EL (cell line): ENCODE measurements at places on chromosomes 11 and 22.

GRCh38 chr22:23781511-23782183 is 5.1 kb upstream of the SMARCB1 start:
- peak; percentile 93 for DNase-seq

DNA sequence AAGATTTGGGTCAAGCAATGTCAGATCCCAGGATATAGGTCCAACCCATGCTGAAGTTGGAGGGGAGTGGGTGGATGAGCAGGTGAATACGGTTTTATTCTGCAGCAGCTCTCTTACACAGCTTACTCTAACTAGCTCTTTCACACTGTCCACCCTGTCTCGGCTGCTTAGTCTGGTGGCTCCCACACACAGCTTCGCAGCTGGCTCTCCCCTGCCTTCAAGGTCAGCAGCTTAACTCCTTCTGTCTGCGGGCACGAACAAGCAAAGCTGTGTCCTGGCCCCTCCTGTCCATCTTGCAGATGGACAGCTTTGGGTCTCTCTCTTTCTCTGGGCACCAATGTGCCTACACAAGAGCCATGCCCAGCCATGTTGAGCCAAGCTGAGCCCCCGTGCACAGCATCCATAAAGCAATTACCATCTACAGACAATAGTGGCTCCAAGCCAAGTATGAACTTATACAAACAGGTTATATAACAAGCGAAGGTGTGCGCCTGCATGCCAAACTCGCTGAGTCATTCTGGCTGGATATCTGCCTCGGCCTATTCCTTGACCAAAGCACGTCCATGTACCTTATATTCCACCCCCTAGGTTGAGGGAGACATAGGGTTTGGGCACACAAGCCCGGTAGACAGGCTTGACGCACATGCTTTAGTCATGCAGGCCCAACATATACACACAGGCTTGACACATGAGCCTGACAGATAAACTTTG is 1307.8 kb upstream of the RAG2 start:
- DNase-seq = no peak

- DNase-seq = no peak
These were observed 134.9 kb downstream of the METTL15 start for GRCh38 chr11:28243061-28243460.

GRCh38 chr11:394034-394857 is at the start of gene PKP3:
TSS of gene PKP3 (plus strand) at chr11:394209. CDS start at chr11:394293, 84 bp downstream.
- peak; percentile 85 for DNase-seq

DNA sequence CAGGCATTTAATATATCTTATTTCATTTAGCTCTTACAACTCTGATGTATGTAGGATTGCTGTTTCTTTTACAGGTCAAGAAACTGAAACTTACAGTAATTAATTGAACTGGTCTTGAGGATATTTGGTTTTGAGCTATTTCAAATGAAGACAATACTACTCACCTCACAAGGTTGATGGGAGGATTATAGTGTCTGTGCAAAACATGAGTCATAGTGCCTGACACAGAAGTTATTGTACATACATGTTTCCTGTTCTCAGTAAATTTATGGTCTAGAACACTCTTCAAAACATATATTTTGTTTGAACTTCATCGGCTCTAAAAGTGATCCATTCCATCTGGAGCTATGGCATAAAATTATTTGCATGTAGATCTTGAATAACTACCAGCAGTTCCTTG is 61.9 kb downstream of the CECR2 start:
- no peak for DNase-seq

- DNase-seq = no peak
These were observed 10.7 kb upstream of the FAM83F start for GRCh38 chr22:39984006-39984405.

- no peak for DNase-seq
These were observed 1292.1 kb downstream of the TBC1D22A start for GRCh38 chr22:48054596-48054995.

- peak; percentile 25 for DNase-seq
These were observed 37.9 kb upstream of the PRR5 start for GRCh38 chr22:44664149-44664548.

GRCh38 chr11:124195189-124195734 is 12.1 kb downstream of the OR10D3 start:
- peak; percentile 55 for DNase-seq

DNA sequence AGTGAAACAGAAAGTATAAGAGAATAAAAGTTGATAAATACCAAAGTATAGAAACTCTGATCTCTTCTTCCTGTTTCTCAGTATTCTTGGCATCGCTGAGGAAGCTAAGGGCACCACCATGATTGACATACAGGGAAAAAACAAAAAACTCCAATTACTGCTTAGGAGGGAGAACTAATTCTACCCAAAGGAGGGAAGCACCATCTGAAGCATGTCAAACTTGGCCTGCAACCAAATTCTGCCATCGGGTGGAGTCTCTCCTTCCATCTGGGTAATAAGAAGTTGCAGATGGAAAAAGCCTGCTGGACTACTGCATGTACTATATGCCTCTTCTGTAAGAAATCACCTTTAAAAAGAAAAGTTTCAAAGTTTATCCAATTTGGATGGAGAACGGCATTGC is 30.5 kb upstream of the PPP2R1B start:
- DNase-seq = no peak

DNA sequence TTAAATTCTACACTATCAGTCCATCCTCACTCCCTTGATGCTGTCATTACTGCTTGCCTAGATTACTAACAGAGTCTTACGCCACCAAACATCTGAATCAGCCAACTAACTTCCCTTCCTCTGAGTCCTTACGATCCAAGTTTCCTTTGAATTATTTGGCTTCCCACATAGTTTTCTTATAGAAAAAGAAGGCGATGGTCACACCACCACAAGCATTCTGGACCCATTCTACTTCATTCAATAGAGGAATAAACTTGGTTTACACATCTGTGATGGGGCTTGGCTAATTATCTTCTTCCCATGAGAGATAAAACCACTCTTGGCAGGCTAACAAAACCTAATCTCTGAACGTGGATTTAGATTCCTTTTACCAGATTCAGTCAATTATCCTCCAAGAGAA is 35.0 kb downstream of the INTS4 start:
- DNase-seq = no peak

- DNase-seq = peak; percentile 69
These were observed 16.9 kb upstream of the SPTY2D1 start for GRCh38 chr11:18650859-18651557.

- DNase-seq = no peak
These were observed 30.2 kb downstream of the LRP5 start for GRCh38 chr11:68342459-68343158.

GRCh38 chr22:37260155-37260795 is 16.2 kb upstream of the RAC2 start:
- DNase-seq = no peak

DNA sequence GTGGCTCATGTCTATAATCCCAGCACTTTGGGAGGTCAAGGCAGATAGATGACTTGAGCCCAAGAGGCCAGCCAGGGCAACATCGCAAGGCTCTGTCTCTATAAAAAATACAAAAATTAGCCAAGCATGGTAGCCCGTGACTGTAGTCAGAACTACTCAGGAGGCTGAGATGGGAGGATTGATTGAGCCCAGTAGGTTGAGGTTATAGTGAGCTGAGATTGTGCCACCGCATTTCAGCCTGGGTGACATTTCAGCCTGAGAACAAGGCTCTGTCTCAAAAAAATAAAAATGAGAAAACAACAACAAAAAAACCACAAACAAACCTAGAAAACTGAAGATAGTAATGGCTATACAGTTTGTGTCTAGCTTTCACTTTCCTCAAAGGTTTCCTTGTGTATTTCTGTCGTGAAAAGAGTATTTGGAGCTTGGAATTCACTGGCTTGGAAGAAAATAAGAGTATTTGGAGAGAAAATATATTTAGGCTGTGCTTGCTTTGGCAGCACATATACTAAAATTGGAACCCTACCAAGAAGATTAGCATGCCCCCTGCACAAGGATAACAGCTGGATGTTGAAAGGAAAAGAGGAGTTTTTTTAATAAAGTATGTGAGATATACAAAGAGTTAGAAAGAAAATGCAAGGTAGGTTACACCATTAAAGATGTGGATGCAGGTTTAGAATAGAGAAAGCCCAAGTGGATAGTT is 3.9 kb upstream of the BIRC3 start:
- no peak for DNase-seq

- DNase-seq = no peak
These were observed 31.6 kb upstream of the SHANK2 start for GRCh38 chr11:71283971-71284441.

DNA sequence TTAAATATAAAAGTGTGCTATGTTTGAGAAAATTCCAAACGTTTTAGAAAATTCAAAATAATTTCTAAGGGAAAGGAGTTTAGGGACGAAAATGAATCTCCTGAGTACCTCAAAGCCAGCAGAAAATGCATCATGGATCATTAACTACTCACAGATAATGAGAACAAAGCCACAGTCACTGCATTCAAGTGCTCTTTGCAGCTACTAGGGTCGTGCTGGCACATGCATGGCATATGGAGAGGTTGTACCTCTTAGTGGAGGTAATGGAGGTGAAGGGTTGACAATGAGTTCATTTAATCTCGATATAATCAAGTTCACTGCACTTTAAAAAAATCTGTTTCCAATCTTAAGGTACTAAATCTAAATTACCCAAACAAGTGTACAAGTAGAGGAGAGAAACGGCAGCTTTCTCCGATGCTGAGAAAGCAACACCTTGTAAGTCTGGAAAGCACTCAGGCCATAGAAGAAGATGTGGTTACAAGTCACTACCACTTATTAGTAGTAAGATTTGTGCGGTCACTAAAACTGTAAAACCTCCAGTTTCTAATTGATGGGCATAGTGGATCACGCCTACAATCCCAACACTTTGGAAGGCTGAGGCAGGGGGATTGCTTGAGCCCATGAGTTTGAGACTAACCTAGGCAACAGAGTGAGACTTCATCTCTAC is 261.1 kb upstream of the ANO3 start:
- no peak for DNase-seq

GRCh38 chr11:2083411-2083810 is 55.8 kb downstream of the IGF2 start:
- DNase-seq = no peak

DNA sequence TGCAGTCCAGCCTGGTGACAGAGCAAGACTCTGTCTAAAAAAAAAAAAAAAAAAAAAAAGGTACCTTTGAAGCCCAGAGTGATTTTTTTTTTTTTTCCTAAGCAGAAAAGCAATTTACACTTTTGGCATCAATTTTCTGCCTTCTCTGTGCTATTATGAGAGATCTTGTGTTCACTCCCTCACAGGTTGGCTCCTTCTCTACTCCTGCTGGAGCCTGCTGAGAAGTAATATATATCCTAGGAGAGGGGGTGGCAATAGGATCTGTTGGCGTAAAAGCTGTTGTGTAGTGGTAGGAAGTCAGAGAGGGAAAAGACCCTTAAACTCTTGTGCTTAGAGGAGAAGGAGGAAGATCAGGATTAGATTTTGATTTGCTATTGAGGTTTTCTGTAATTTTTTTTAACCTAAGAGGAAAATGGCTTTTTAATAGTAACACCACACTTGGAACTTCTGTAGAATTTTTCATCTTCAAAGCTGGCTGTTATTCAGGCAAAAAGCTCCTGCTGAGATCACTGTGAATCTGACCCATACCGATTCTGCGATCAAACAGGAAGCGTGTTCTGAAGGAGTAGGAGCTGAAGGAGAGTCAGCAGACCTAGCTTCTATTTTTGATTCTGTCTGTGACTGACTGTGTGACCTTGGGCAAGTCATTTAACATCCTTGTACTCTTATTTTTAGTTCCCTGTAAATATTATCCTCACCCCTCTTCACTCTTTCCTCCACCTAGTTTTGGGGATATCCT is 77.7 kb downstream of the TRIM44 start:
- no peak for DNase-seq

- no peak for DNase-seq
These were observed 17.9 kb upstream of the BBOX1 start for GRCh38 chr11:27022659-27023251.

- no peak for DNase-seq
These were observed 27.6 kb downstream of the PLA2G6 start for GRCh38 chr22:38153821-38154562.

DNA sequence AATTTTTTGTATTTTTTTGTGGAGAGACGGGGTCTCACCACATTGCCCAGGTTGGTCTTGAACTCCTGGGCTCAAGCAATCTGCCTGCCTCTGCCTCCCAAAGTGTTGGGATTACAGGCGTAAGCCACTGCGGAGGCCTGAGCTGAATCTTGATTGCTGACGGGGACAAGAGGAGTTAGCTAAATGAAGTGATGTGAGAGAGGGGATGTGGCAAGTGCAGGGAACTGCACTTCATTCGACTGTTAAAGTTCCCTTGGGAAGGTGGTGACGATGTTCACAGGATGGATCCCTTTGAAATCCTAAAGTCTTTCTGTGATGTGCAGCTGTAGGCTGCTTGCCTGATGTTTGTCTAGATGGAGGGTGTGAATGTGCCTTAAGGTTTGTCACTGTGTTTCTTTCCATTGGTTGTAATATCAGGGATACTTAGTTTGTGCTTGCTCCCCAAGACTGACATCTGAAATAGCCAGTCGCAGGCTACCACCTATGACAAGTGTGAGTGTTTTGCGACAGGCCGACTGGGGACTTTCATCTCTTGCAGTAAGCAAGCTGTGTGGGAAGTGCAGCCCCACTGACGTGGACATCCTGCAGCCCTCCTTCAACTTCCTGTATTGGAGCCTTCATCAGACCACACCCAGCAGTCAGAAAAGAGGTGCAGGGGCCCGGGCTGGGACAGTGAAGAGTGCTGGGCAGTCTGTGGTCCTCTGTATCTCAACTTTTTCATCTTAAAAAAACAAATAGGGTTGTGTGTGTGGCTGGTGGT is 19.6 kb upstream of the CCDC134 start:
- peak; percentile 51 for DNase-seq

- no peak for DNase-seq
These were observed 8.3 kb upstream of the SSTR3 start for GRCh38 chr22:37220543-37220981.

GRCh38 chr11:120514541-120515121 is 3.1 kb downstream of the GRIK4 start:
- DNase-seq = no peak

- DNase-seq = no peak
These were observed 12.0 kb downstream of the TBC1D22A start for GRCh38 chr22:46774253-46774979.

- DNase-seq = no peak
These were observed 9.5 kb downstream of the DRICH1 start for GRCh38 chr22:23622634-23623033.

DNA sequence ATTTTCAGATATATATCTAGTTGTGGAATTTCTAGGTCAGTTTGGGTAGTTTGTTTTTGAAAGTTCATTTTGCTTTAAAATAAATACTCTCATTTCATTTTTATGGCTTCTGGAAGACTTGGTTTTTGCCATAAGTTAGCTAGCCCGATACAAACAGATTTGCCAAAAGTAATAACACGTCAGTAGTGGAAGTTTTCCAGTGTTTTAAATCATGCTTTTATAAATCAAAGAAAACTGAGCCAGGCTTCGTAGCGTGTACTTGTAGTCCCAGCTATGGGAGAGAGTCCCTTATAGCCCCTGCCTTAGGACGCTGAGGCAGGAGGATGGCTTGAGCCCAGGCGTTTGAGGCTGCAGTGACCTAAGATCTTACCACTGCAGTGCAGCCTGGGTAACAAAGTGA is 21.7 kb upstream of the MICALL1 start:
- no peak for DNase-seq

- DNase-seq = no peak
These were observed 953 bp upstream of the LRP5 start for GRCh38 chr11:68311160-68312116.

GRCh38 chr22:25475257-25476022 is 89.0 kb upstream of the GRK3 start:
- no peak for DNase-seq

- DNase-seq = no peak
These were observed 16.4 kb upstream of the FLRT1 start for GRCh38 chr11:64019106-64020037.

GRCh38 chr11:62146476-62147200 is 22.8 kb downstream of the INCENP start:
- DNase-seq = no peak

GRCh38 chr11:70549796-70550195 is 151.5 kb downstream of the CTTN start:
- DNase-seq = no peak
